ENCODE measurements at places on chromosomes 13 and 19. TPM values are rescaled to one million over a fixed set of nuclear protein-coding genes. Genes with fewer than 3 reads are reported as not detected.

- H3K36me3 ChIP-seq = no peaks in the 10 kb centered on the region
- no peaks in the 10 kb centered on the region for H3K27me3 ChIP-seq
- no peaks in the 10 kb centered on the region for H3K4me1 ChIP-seq
- no peak overlapping the region for H3K27ac ChIP-seq
These were observed 52.4 kb upstream of the HTR2A start for GRCh38 chr13:46949211-46949610.

GRCh38 chr19:30425885-30426838, 54.0 kb downstream of the ZNF536 start:
- no peaks in the 10 kb centered on the region for H3K27me3 ChIP-seq
- H3K4me1 ChIP-seq = no peaks in the 10 kb centered on the region
- H3K36me3 ChIP-seq = no peaks in the 10 kb centered on the region
- no peak for DNase-seq
- no peak overlapping the region for H3K27ac ChIP-seq

GRCh38 chr19:20039203-20039723, at the start of gene ZNF682:
Gene ZNF682, minus strand, starts transcription at chr19:20039505. Its CDS starts 160 bp downstream, at chr19:20039345.
- H3K4me3 ChIP-seq = peak within 1 kb of the TSS; percentile 93
- peak within 1 kb of the TSS; percentile 15 for H3K27ac ChIP-seq

DNA sequence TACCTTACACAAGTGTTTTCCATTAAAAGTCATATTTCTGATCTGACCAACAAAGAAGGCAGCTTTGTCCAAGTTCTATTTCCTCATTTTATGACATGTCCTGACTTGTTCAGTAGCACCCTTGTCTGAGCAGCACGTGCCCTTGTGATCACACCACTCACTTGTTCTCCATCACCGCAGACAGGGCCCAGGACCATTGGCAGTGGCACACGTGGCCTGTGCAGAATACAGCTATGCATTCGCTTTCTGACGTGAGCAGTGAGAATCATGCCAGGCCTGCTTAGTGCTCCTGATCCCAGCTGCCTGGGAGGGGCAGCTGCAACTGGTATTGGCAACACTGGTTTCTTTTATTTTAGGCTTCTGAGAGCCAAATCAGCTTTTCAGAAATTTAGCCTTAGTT, 134.2 kb downstream of the FRY start:
- peak overlapping the region; percentile 32 for H3K27ac ChIP-seq
- H3K27me3 ChIP-seq = no peaks in the 10 kb centered on the region
- no peaks in the 10 kb centered on the region for H3K4me1 ChIP-seq
- no peak for DNase-seq
- no peaks in the 10 kb centered on the region for H3K36me3 ChIP-seq

DNA sequence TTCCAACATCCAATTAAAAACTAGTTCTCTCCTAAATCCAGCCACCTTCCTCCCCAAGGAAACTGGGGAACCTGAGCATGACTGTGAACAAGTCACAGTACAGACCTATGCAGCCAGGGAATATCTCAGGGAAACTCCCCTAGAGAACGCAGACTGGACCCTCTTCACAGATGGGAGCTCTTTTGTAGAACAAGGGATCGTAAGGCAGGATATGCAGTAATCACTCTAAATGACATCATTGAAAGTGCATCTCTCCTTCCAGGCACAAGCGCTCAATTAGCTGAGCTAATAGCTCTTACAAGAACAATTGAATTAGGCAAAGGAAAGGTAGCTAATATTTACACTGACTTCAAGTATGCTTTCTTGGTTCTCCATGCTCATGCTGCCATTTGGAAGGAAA, 1331.7 kb downstream of the UQCRFS1 start:
- H3K36me3 ChIP-seq = no peaks in the 10 kb centered on the region
- no peaks in the 10 kb centered on the region for H3K4me1 ChIP-seq
- no peaks in the 10 kb centered on the region for H3K27me3 ChIP-seq
- no peak overlapping the region for H3K27ac ChIP-seq
- no peak for DNase-seq

- H3K4me3 ChIP-seq = no peak overlapping the region
- no peak overlapping the region for H3K27ac ChIP-seq
- peaks cover 2% of the 10 kb centered on the region for H3K4me1 ChIP-seq
- no peaks in the 10 kb centered on the region for H3K36me3 ChIP-seq
- DNase-seq = no peak
These were observed 2.7 kb downstream of the PLEKHF1 start for GRCh38 chr19:29667901-29668341.

CGB2 gene
- not detected for total RNA-seq

DNA sequence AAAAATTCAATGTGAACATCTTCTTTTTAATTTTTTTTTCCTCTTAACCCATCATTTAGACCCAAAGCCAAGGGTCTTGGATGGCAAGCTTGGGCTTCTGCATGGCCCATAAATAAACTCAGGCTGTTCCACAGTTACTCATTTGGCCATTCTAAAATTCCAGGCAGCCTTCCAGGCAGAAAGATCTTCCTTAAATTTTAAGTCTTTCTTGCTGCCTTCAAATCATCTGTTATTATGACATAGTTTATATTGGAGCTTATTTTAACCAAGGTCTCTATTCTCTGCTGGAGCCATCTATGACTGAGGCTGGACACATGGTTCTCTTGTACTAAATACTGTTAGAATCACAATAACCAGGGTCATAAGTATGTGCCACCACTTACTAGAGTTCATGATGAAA, 317.3 kb upstream of the MAB21L1 start:
- H3K36me3 ChIP-seq = no peaks in the 10 kb centered on the region
- no peak for DNase-seq
- H3K27ac ChIP-seq = no peak overlapping the region
- no peak overlapping the region for H3K4me3 ChIP-seq

SLC7A10 gene
- total RNA-seq = 0.63 TPM

GRCh38 chr13:108929532-108930206, 300.3 kb downstream of the MYO16 start:
- no peak overlapping the region for H3K27ac ChIP-seq
- H3K4me1 ChIP-seq = no peaks in the 10 kb centered on the region
- no peak overlapping the region for H3K4me3 ChIP-seq
- no peaks in the 10 kb centered on the region for H3K36me3 ChIP-seq
- H3K27me3 ChIP-seq = no peaks in the 10 kb centered on the region

GYS1 gene
- 47.5 TPM for total RNA-seq

- no peak overlapping the region for H3K4me3 ChIP-seq
- no peak for DNase-seq
- no peak overlapping the region for H3K27ac ChIP-seq
- no peaks in the 10 kb centered on the region for H3K27me3 ChIP-seq
These were observed 1029.6 kb downstream of the PCDH9 start for GRCh38 chr13:66200555-66200954.

OR4F17 gene
- not detected for total RNA-seq

DNA sequence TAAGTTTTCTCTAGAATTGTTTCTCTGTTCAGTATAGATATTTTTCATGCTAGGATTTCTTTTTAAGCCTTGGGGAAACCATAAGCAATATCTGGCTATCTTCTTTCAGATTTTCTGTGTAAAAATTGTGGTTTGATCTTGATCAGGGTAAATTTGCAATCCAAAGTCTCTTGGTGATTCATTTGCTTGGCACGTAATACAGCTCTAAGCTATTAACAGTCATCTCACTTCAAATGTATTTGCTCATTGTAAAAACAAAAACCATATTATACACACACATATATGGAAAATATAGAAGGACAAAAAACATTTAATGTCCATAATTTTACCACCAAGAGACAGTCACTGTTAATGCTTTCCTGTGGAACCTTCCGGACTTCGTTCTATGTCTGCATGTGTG, 191.0 kb downstream of the SHISA2 start:
- no peaks in the 10 kb centered on the region for H3K36me3 ChIP-seq
- H3K27me3 ChIP-seq = no peaks in the 10 kb centered on the region
- DNase-seq = no peak
- H3K4me3 ChIP-seq = no peak overlapping the region
- no peak overlapping the region for H3K27ac ChIP-seq

DNA sequence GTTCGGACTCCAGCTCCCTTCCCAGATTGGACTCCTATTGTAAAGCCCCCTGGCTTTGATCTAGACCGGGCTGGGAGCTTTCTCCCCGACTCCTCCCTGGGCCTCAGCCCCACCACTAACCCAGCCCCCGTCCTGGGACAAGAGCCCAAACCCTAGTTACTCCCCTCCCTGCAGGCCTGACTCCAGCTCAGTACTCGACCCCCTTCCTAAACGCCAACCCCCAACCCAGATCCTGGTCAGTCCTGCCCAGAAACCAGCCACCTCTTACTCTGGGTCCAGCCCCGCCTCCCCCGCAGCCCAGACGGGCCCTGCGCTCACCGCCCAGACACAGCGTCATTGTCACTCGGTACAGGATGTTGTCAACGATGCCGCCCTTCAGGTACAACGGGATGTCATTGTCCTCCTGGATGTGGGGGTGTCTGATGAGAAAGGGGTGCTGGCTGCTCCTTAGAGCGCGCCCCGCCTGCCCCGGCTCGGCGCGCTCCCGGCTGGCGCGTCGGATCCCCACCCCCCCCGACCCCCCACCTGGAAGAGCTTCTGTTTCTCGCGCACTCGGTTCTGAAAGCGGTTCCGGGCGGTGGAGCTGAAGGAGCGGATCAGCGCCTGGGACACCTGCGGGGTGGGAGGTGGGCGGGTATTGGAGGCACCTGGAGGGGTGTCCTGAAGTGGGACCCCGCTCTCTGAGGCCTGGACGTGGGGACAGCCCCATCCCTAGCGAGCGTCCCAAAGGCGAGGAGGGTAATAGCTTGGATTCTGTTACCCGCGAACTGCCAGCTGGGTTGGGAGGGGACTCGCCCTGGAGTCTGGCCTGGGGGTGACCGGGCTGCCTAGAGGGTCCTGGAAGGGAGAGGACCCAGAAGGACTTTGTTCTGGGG, 866 bp downstream of the COX7A1 start:
- peak overlapping the region; percentile 92 for H3K27ac ChIP-seq
- no peaks in the 10 kb centered on the region for H3K4me1 ChIP-seq
- peak overlapping the region; percentile 72 for H3K4me3 ChIP-seq
- no peaks in the 10 kb centered on the region for H3K36me3 ChIP-seq

GPR4 gene
- 10.6 TPM for total RNA-seq

- H3K4me1 ChIP-seq = no peaks in the 10 kb centered on the region
- H3K4me3 ChIP-seq = no peak overlapping the region
- DNase-seq = peak; percentile 85
- H3K36me3 ChIP-seq = no peaks in the 10 kb centered on the region
- H3K27ac ChIP-seq = no peak overlapping the region
These were observed 4.3 kb downstream of the FAAP24 start for GRCh38 chr19:32976223-32976805.

- no peak overlapping the region for H3K27ac ChIP-seq
- H3K4me3 ChIP-seq = no peak overlapping the region
- H3K27me3 ChIP-seq = peaks cover 3% of the 10 kb centered on the region
These were observed 110.9 kb downstream of the IER2 start for GRCh38 chr19:13260883-13261653.

NCAN gene
- total RNA-seq = not detected

- no peaks in the 10 kb centered on the region for H3K4me1 ChIP-seq
- H3K27me3 ChIP-seq = no peaks in the 10 kb centered on the region
- peak within 1 kb of the TSS; percentile 80 for H3K4me3 ChIP-seq
- peaks cover 13% of the 10 kb centered on the region for H3K36me3 ChIP-seq
- DNase-seq = peak; percentile 92
These were observed at the start of gene ZNF578 for GRCh38 chr19:52453324-52454094. Gene ZNF578, plus strand, starts transcription at chr19:52453553. Its CDS starts 48,293 bp downstream, at chr19:52501846.

- H3K4me1 ChIP-seq = no peaks in the 10 kb centered on the region
- H3K27me3 ChIP-seq = no peaks in the 10 kb centered on the region
- H3K36me3 ChIP-seq = peaks cover 1% of the 10 kb centered on the region
- DNase-seq = no peak
- no peak overlapping the region for H3K4me3 ChIP-seq
These were observed 62.3 kb downstream of the CCDC70 start for GRCh38 chr13:51923983-51924539.

FAM216B gene
- total RNA-seq = not detected

DNA sequence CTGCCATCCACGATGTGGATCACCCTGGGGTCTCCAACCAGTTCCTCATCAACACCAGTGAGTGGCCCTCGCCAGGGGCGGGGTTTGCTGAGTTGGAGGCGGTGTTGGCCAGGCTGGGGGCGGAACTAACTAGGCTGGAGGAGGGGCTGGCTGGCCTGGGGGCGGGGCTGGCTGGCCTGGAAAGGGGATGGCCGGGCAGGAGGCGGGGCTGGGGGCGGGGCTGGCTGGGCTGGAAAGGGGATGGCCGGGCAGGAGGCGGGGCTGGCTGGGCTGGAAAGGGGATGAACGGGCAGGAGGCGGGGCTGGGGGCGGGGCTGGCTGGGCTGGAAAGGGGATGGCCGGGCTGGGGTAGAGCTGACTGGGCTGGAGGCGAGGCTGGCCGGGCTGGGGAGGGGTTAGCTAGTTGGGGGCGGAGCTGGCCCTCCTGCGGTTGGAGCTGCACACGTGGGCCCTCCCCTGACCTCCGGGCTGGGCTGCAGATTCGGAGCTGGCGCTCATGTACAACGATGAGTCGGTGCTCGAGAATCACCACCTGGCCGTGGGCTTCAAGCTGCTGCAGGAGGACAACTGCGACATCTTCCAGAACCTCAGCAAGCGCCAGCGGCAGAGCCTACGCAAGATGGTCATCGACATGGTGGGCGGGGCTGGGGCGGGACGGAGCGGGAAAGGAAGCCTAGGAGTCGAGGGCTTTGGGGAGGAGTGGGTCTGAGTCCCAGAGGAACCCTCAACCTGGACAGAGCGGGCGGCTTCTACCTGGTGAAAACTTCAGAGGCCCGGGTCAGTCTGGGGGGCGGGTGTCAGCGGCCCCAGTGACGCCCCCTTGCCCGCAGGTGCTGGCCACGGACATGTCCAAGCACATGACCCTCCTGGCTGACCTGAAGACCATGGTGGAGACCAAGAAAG, 41.0 kb downstream of the PDE4A start:
- no peak overlapping the region for H3K4me3 ChIP-seq
- H3K27me3 ChIP-seq = no peaks in the 10 kb centered on the region
- H3K36me3 ChIP-seq = peaks cover 5% of the 10 kb centered on the region
- peak; percentile 96 for DNase-seq

GRCh38 chr13:108609353-108609752, 20.1 kb upstream of the MYO16 start:
- no peak overlapping the region for H3K4me3 ChIP-seq
- DNase-seq = no peak
- H3K4me1 ChIP-seq = no peaks in the 10 kb centered on the region
- no peaks in the 10 kb centered on the region for H3K27me3 ChIP-seq
- no peak overlapping the region for H3K27ac ChIP-seq

GRCh38 chr19:46049597-46049996, 8.8 kb upstream of the IGFL4 start:
- DNase-seq = no peak
- H3K27me3 ChIP-seq = no peaks in the 10 kb centered on the region
- H3K4me1 ChIP-seq = no peaks in the 10 kb centered on the region
- no peaks in the 10 kb centered on the region for H3K36me3 ChIP-seq
- no peak overlapping the region for H3K27ac ChIP-seq
- no peak overlapping the region for H3K4me3 ChIP-seq
